Activated T-cell treated with anti-CD3 and anti-CD28 coated beads, Interleukin-2, amount 50 U/mL, for 72 hours (primary cell): ENCODE measurements at places on chromosomes 5 and 9. TPM values are rescaled to one million over a fixed set of nuclear protein-coding genes. Genes with fewer than 3 reads are reported as not detected.

DNA sequence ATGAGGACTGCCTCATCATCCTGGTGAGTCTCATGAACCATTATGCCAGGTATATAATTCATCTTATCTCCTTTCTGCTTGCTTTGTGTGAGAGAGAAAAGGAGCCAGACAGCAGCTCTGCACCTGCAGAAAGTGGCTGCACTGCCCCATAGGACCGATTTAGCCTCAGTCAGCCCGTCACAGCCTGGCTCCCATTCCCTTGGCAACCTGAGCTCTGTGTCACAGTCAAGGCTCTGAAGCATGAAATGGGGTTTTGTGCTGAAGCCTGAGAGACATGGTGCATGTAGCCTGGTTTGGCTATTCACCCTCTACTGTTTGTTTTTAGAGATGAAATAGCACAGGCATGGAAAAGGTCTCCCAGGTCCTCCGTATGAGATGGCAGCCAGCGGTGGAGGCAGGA lies 198.3 kb downstream of the KCTD16 start:
- no peak overlapping the region for H3K27ac ChIP-seq
- H3K36me3 ChIP-seq = no peaks in the 10 kb centered on the region
- H3K4me3 ChIP-seq = no peak overlapping the region
- no peak for DNase-seq
- H3K4me1 ChIP-seq = no peaks in the 10 kb centered on the region

Gene LCN15
- total RNA-seq = not detected

- H3K36me3 ChIP-seq = no peaks in the 10 kb centered on the region
- H3K4me1 ChIP-seq = no peaks in the 10 kb centered on the region
- DNase-seq = no peak
- H3K27me3 ChIP-seq = no peaks in the 10 kb centered on the region
These were observed 109.8 kb downstream of the ACTL7B start for GRCh38 chr9:108746001-108746400.

Gene PCDHA6
- not detected for total RNA-seq

Gene SLC31A1
- 7.9 TPM for total RNA-seq

Gene SCGB3A2
- not detected for total RNA-seq

Gene AIF1L
- 0.53 TPM for total RNA-seq

- no peaks in the 10 kb centered on the region for H3K27me3 ChIP-seq
- peak overlapping the region; percentile 97 for H3K4me3 ChIP-seq
- DNase-seq = peak; percentile 60
- peaks cover 24% of the 10 kb centered on the region for H3K36me3 ChIP-seq
These were observed 1.1 kb downstream of the HNRNPA0 start for GRCh38 chr5:137752905-137753690.

GRCh38 chr5:104119529-104119928 lies 556.9 kb upstream of the NUDT12 start:
- H3K4me3 ChIP-seq = no peak overlapping the region
- no peak for DNase-seq
- H3K4me1 ChIP-seq = no peaks in the 10 kb centered on the region
- no peaks in the 10 kb centered on the region for H3K36me3 ChIP-seq

DNA sequence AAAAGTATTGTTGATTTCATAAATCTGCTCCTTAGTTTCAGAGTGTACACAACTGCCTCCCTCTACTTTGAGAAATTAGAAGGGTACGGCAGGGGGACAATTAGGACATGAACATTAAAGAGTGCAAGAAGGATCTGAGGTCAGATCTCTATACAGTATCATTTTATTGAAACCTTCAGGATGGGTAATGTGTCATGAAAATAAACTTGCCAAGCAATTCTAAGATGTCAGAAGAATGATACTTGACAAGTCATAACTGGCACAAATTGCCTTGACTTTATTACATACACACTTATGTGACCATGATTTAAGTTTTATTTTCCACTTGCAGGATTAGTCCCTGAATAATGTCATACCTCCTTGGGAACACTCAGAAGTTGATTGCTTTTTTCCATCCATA lies 92.8 kb downstream of the PLPP1 start:
- H3K4me1 ChIP-seq = peaks cover 61% of the 10 kb centered on the region
- H3K27ac ChIP-seq = no peak overlapping the region
- no peaks in the 10 kb centered on the region for H3K27me3 ChIP-seq
- DNase-seq = no peak

- DNase-seq = no peak
- H3K27me3 ChIP-seq = no peaks in the 10 kb centered on the region
- H3K36me3 ChIP-seq = peaks cover 20% of the 10 kb centered on the region
- H3K27ac ChIP-seq = peak overlapping the region; percentile 99
- H3K4me3 ChIP-seq = peak overlapping the region; percentile 100
These were observed 3.4 kb downstream of the ST8SIA4 start for GRCh38 chr5:100899675-100900074.

- no peaks in the 10 kb centered on the region for H3K36me3 ChIP-seq
- no peaks in the 10 kb centered on the region for H3K27me3 ChIP-seq
- DNase-seq = no peak
- peaks cover 55% of the 10 kb centered on the region for H3K4me1 ChIP-seq
- no peak overlapping the region for H3K4me3 ChIP-seq
These were observed 43.0 kb downstream of the ARHGAP26 start for GRCh38 chr5:142813220-142813619.

- no peaks in the 10 kb centered on the region for H3K36me3 ChIP-seq
- peaks cover 85% of the 10 kb centered on the region for H3K27me3 ChIP-seq
- H3K4me1 ChIP-seq = peaks cover 37% of the 10 kb centered on the region
- DNase-seq = no peak
- no peak overlapping the region for H3K27ac ChIP-seq
These were observed 3.6 kb downstream of the GDNF start for GRCh38 chr5:37836235-37836591.

DNA sequence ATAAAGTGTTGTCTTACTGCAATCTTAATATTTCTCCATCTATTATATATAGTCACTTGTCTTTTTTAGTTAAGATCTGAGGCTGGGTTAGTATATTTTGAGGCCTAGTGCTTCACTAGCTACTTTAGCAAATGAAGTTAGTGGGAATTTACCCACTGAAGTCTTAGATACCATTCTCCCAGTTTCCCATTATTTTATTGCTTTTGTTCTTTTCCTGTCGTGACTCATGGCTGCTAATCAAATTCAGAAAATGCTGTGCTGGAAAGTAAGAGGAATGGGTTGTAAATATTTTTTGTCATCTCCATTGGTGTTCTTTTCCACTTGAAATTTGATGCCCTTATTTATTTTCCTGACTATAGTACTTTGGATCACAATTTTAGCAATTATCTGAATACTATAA lies 14.2 kb downstream of the TCERG1 start:
- H3K27ac ChIP-seq = no peak overlapping the region
- H3K27me3 ChIP-seq = no peaks in the 10 kb centered on the region
- peaks cover 23% of the 10 kb centered on the region for H3K4me1 ChIP-seq
- H3K36me3 ChIP-seq = peaks cover 43% of the 10 kb centered on the region
- no peak for DNase-seq

Gene FBXW2
- total RNA-seq = 72.6 TPM

Gene SPINK7
- not detected for total RNA-seq

- peaks cover 47% of the 10 kb centered on the region for H3K4me1 ChIP-seq
- H3K4me3 ChIP-seq = no peak overlapping the region
- no peak for DNase-seq
- H3K27ac ChIP-seq = peak overlapping the region; percentile 16
These were observed 12.3 kb downstream of the PCBD2 start for GRCh38 chr5:134917070-134917815.

Gene SLC46A2
- total RNA-seq = not detected

Gene PGM5
- total RNA-seq = not detected

DNA sequence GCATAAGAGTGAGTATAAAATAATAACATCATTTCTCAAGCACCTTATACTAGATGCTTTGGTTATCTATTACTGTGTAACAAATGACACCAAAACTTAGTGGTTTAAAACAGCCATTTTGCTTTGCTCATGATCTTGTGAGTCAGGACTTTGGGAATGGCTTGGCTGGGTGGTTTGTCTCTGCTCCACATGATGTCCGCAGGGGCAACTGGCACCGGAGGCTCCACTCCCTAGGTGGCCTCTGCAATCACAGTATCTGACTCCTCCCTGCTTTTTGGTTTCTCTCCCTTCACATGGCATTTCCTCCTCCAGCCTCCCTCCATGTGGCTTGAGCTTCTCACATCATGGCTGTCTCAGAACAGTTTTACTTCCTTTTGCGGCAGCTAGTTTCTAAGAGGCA lies 259.5 kb downstream of the GAS1 start:
- no peaks in the 10 kb centered on the region for H3K4me1 ChIP-seq
- H3K27ac ChIP-seq = no peak overlapping the region
- H3K4me3 ChIP-seq = no peak overlapping the region
- no peak for DNase-seq
- peaks cover 8% of the 10 kb centered on the region for H3K27me3 ChIP-seq
- H3K36me3 ChIP-seq = no peaks in the 10 kb centered on the region

DNA sequence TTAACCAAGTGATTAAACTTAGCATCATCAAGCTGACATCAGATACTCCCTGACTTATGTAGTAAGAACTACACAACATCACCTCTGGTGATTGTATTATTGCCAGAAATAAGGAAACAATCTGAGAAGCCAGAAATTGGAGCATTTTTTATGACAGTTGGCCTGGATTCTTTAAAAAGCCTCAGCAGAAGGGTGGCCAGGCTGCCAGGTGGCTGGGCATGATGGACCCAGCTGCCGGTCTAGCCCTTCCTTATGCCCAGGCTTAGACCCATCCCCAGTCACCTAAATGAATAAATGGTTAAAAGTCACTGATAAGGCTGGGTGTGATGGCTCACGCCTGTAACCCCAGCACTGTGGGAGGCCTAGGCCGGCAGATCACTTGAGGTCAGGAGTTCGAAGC lies 12.8 kb downstream of the OR1K1 start:
- H3K27ac ChIP-seq = no peak overlapping the region
- no peak overlapping the region for H3K4me3 ChIP-seq

Gene MEIKIN
- not detected for total RNA-seq

Gene TAF11L7
- not detected for total RNA-seq

DNA sequence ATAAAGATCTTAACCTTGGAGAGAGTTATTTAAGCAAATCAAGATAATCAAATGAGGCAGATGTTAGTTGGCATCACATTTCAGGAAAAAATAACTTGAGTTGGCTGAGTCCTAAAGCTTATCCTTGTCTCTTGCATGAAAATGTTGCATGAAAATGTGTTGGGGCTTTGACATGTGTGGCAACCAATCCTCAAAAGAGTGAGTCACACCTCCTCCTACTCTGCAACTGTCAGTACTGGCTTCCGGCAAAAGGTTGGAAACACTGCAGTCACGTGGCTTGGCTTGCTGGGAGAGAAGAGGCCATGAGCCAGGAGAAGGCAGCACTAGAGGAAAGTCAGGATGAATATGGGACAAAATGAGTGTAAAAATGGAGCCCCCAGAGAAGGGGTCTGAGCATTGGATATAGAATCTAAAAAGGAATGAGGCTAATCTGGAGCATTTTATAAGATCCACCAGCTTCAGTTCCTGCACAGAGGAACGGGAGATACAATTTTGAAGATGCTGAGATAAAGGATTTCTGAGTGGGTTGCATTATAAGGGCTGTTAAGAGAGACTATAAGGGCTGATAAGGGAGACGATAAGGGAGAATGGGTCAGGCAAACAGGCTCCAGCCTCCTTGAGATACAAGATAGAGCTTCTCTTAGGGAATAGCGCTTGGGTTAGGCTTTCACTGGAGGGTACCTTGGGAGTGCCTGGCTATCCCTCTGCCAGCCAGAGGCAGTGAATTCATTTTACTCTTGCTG lies 43.1 kb downstream of the SPATA31D1 start:
- H3K4me3 ChIP-seq = no peak overlapping the region
- H3K4me1 ChIP-seq = no peaks in the 10 kb centered on the region
- no peaks in the 10 kb centered on the region for H3K36me3 ChIP-seq
- H3K27me3 ChIP-seq = no peaks in the 10 kb centered on the region
- H3K27ac ChIP-seq = no peak overlapping the region
- DNase-seq = no peak

DNA sequence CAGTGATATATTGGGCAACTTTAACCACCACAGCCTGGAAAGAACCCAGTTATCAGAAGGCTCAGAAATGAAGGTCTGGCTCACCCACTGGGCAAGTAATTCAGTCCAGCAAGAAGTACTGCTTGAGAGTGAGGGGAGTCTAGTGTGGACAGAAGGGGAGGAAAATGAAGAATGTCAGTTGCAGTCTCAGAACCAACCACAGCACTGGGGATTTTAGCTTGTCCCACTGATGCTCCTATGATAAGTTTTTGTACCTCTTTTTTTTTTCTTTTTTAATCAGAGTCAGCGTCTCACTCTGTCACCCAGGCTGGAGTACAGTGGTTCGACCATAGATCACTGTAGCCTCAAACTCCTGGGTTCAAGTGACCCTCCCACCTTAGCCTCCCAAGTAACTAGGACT lies 9.4 kb upstream of the CD72 start:
- no peak overlapping the region for H3K4me3 ChIP-seq
- H3K4me1 ChIP-seq = no peaks in the 10 kb centered on the region
- H3K27me3 ChIP-seq = no peaks in the 10 kb centered on the region
- H3K27ac ChIP-seq = no peak overlapping the region
- DNase-seq = no peak

DNA sequence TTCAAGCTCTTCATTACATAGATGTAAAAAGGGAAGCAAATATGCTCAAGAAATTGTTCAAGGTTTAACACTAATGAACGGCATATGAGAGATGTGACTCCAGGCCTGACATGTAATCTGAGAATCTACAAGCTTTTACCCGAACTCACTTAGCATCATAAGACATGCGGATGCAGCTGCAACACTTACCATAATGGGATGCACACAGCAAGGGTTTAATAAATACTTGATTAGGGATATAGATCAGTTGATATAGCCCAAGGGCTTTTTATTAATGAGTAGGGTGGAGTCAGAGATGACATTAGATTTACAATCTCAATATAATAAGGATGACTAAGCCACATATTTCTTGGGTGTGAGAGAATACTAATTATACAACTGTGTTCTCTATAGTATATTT lies 2215.5 kb downstream of the MAT2B start:
- no peak overlapping the region for H3K27ac ChIP-seq
- no peaks in the 10 kb centered on the region for H3K27me3 ChIP-seq
- H3K4me3 ChIP-seq = no peak overlapping the region
- no peak for DNase-seq
- no peaks in the 10 kb centered on the region for H3K4me1 ChIP-seq

- H3K4me1 ChIP-seq = peaks cover 6% of the 10 kb centered on the region
- DNase-seq = peak; percentile 45
- peaks cover 15% of the 10 kb centered on the region for H3K27me3 ChIP-seq
- H3K4me3 ChIP-seq = peak overlapping the region; percentile 83
- no peaks in the 10 kb centered on the region for H3K36me3 ChIP-seq
These were observed 142.6 kb downstream of the PBX3 start for GRCh38 chr9:125889476-125890419.
